ENCODE measurements at places on chromosomes 7 and 10. TPM values are rescaled to one million over a fixed set of nuclear protein-coding genes. Genes with fewer than 3 reads are reported as not detected.

DNA sequence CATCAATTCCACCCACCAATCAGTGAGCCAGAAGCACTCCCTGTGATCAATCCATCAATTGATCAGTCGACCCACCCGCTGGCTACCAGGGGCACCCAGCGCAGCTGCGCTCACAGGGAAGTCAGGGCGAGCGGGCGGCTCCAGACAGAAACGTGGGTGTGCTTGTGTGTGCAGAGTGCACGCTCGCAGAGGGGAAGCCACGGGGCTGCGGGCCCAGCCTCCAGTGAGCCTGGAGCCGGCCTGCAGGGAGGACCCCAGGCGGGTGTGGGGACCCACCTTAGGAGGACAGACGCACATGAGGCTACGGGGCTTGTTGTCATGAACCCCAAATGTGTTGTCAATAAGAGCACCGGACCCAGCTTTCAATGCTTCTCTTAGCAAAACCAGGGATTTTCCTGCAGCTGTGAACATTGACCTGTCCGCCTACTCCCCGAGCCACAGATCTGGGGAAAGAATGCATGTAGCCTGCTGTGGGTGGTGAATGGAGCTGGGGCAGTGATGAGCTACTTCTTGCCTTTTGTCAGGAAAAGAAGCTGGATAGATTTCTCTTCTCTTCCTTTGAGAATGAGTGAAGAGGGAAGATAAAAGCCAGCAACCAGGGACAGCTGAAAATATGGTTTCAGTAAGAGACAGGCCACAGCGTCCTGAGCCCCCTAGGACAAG, 497.8 kb downstream of the DNAJB6 start:
- no peak for DNase-seq

MINDY4 gene
- polyA plus RNA-seq: 5.2 TPM

GRCh38 chr7:149293338-149293737, 31.3 kb downstream of the ZNF783 start:
- no peak for DNase-seq

NYAP1 gene
- 1.8 TPM for polyA plus RNA-seq

DNA sequence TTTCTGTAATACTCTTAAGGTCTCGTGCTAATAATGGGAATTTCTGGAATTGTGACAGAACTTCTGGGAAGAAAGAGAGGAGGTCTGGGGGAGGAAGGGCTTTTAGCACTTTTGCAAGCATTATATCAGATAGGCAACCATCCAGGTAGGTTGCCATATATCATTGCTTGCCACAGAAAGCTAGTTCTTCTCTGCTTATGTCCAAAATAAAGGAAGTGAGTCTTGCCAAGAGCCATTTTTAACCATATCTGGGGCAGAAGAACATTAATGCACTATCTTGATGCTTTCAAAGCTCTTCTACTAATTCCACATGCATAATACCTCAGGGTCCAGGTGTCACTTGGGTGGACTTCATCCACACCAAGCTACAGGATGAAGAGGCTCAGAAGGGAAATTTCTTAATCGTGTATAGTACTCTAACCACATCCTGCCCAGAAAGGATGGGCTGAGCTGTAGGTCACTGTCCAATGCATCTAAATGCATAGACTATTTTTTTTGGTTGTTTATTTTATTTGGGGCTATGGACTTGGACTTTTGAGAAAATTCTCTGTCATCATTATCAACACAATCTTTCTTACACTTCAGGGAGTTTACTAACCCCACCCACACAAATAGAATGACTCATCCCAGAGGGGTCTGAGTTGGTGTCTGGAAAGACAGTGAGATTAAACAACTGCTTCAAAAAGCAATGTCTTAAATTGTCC, 68.9 kb upstream of the ADO start:
- no peak for DNase-seq

CPXM2 gene
- polyA plus RNA-seq: 0.25 TPM

GRCh38 chr10:43781480-43782361, 133.0 kb upstream of the ZNF32 start:
- no peak for DNase-seq

DNA sequence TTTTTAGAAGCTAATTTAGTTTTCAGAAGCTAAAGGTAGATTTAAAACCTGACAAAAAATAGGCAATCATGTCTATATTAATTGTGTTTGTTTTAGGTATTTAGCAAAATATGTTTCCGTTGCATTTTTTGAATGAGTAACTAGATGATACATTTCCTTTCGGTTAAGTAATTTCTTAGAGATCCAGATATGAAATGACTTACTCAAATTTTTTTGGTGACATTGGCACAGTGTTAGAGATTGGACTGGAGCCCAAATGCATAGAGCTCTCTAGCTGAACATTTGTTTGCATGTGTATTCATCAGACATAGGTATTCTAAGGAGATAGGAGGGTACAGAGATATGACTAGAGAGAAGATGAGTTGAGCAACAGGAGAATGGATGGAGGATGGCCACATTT, 1.9 kb downstream of the BUB3 start:
- DNase-seq: no peak

GRCh38 chr7:152887191-152887590, 127.6 kb downstream of the ACTR3B start:
- no peak for DNase-seq

GRCh38 chr10:112456533-112456932, 9.5 kb downstream of the VTI1A start:
- DNase-seq: no peak

DNA sequence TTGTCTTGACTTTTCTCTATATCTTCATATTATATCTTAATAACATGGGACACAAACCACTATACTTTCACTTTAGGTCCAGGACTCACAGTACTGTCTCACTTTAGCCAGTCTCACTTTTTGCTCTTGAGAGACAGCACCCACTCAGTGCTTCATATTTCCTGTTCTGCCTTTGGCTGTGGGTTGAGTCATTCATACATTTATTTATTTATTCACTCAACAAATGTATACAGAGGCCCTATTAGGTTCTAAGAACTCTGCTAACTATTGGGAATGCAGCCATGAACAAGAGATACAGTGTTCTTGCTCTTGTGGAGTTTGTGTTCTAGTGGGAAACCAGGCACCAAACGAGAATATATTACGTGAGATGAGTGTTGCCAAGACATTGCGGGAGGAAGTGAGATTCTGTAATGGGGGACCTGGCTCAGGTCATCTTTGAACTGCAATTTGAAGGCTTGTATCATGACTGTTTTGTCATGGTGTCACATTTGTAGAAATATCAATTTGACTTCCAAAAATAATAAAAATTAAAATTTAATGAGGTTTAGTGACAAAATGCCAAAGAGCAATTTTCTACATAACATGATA, 190.1 kb downstream of the SDHAF3 start:
- DNase-seq: no peak

TMEM236 gene
- 0.46 TPM for polyA plus RNA-seq

DNA sequence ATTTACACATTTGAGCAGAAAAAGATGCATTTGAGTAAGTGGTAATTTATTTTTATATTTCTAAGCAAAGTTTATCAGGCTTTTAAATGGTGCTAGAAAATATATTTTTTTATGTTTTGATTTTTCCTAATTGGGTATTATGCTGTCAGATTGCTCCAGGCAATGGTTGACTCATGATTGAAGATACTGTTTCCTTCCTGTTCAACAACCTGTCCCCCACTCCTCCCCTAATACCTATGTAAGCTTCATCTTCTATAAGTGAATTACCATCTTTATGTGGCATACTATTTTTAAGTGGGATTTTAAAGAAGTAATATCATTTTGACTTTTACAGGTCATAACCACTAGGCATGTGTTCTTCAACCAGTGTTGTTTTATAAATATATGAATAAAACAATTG, 21.4 kb downstream of the TSPAN13 start:
- DNase-seq: no peak

DNA sequence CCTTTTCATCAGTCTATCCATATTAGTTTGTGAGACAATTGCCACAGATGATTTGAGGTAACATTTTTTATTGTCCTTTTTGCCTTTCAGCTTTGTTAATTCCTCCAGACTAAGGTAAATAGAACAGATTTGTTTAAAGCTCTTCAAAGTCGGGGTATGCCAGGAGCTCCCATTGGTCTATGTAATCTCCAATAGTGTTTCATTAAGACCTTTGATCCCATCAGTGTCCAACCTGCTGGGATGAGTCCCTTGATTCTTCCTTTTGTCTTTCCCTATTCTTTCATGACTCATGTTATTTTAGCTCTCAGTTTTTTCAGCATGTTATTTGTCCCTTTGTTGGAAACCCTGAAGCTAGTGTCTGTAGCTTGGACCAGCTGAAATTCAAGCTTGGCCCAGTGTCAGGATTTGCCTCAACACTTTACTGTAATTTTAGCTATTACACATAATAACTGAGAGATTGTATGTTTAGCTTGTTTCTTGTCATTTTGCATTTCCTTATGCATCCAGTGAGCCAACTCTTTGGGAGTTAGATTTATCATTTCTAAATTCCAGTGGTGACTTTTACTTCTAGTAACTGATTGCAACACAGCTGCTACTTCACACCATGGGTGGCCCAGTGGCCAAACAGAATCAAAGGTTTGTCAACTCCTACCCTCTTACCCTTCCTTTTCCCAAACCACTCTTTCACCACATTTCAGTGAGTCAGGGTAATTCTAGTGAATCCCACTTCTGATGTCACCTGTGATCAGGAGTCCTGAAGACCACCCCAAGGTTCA, 15.3 kb downstream of the AGBL3 start:
- no peak for DNase-seq

- no peak for DNase-seq
These were observed 402.4 kb downstream of the HGF start for GRCh38 chr7:81367326-81367931.

- no peak for DNase-seq
These were observed 2.2 kb upstream of the CPA4 start for GRCh38 chr7:130290745-130291144.

- DNase-seq: no peak
These were observed 101.6 kb downstream of the NKX6-2 start for GRCh38 chr10:132684164-132684891.

GRCh38 chr7:77442636-77443035, 26.5 kb upstream of the GSAP start:
- no peak for DNase-seq

TMEM168 gene
- 29.1 TPM for polyA plus RNA-seq

BLNK gene
- polyA plus RNA-seq: 1.8 TPM

DNA sequence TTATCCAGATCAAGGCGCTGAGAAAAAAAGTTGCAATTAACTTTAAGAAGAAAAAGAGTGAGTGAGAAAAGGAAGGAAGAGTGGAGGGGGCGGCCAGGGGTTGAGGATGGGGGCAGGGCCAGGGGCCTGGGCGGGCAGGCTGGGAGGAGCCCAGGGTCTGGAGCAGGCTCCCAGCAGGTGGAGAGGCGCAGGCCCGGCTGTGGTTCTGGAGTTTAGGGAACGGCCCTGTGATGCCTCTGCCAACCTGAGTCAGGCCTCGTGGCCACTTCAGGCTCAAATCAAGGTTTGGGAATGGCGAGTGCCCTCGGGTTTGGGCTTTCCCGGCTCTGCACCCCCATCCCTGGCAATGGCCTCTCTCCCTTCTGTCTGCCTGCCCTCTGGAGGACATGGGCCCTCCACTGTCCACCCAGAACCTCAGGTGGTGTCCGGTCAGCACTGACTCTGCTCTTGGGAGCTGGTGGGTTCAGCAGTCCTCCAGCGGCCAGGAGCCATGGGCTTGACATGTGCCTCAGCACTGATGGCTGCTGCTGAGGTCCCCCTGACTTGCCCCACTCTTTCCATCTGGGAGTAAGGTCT, 41.0 kb upstream of the EMX2 start:
- DNase-seq: no peak

OR2A7 gene
- 1.5 TPM for polyA plus RNA-seq

CRPPA gene
- 3.9 TPM for polyA plus RNA-seq

WDFY4 gene
- polyA plus RNA-seq: 3.7 TPM

- DNase-seq: no peak
These were observed 104.9 kb upstream of the ABCB5 start for GRCh38 chr7:20510573-20510900.

DNA sequence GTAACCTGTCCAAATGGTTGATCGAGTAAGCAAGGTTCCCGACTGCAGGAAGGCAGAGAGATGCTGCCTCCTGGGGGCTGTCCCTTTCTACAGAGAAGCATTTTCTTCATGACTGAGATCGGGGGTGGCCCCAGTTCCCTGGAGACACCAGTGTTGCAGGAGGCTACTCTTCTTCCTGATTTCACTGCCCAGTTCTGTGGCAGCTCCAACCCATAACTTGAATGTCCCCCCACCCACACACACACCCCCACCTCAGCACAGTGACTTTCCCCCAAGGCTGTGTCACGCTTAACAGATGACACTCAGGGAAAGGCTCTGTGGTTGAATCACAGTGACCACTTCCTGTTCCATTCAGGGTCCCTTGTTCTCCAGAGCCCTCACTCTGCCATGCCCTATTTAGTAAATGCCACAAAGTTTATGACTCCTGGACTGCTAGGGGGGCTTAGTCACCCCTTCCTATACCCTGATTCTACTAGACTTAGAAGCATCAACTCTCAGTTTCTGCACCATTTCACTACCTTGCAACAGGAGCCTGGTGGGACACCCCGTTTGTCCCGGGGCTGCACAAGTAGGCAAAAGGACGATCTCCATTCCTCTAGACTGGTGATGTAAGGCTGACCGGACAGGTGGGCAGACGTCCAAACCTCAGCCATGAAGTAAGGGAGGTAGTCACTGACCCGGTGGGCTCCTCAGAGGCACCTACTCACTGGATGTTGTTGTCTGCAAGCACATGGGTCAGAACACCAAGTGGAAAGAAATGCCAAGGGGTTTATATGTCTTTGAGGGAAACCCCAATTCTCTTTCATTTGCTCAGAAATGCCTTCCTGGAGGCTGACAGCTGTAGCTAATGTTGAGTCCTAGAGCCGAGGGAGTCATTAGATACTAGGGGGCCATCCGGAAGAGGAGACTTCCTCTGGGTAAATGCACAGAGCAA, 31.3 kb upstream of the SMC3 start:
- DNase-seq: no peak

GHRHR gene
- polyA plus RNA-seq: 0.54 TPM

DNA sequence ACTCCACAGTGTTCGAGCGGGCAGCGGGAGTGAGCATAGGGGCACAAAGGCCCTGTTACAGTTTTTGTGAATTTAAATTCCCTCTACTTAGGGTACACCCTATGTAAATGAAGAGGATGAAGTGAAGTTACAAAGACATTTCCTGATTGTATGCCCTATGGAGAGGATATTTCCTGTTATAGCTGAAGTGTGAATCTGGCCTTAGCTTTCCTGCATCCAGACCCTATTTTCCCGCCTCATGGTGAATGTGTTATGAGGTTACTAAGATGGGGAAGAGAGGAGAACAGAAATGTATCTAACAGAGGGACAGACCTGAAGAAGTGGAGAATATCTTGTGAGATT, 37.8 kb upstream of the COMMD3 start:
- no peak for DNase-seq

- no peak for DNase-seq
These were observed 2.9 kb downstream of the LAT2 start for GRCh38 chr7:74212661-74213060.

All from forelimb muscle (tissue), 1 donor.